A549 treated with dexamethasone at 1 μM for 4 hours (cell line): ENCODE measurements at places on chromosomes 6 and 20. TPM values are rescaled to one million over a fixed set of nuclear protein-coding genes. Genes with fewer than 3 reads are reported as not detected.

Gene SLC17A1
- total RNA-seq, result 0.09 TPM in 1 of 5 replicates, not detected in the others

Gene COL12A1
- total RNA-seq, result 4.3 to 6.7 TPM (median 5.4 TPM) in 5 replicates

Gene POU5F1
- total RNA-seq, result 11.8 to 22.2 TPM (median 16.0 TPM) in 5 replicates

Gene HMGCLL1
- 0.08 to 0.22 TPM (median 0.14 TPM) in 5 replicates for total RNA-seq

Gene BIRC7
- 1.3 to 2.4 TPM (median 1.8 TPM) in 5 replicates for total RNA-seq

Gene TRIM31
- 0.69 to 0.76 TPM (median 0.70 TPM) in 5 replicates for total RNA-seq

Gene RNF114
- 47.0 to 53.8 TPM (median 50.5 TPM) in 5 replicates for total RNA-seq

Gene TLDC2
- total RNA-seq, result not detected in 5 replicates
